HS-5 (cell line): ENCODE measurements at places on chromosomes 5 and 9.

DNA sequence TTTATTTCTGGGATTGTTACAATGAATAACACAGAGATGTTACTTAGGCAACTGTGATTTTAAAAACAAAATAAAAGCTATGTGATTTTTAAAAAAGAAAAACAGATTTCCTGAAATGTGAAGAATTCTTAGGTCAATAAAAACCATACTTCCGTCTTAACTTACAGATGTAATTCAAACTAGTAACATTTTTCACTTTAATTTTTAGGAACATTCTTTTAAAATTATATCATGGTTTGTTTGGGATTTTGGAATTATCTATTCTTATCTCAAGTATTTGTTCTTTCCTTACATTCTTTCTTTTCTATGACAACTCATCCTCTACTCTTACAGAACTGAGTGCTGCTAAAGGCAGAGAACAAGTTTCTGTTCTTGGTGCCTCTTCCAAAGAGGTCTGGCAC is 159.5 kb downstream of the RAPGEF6 start:
- no peak for DNase-seq

DNA sequence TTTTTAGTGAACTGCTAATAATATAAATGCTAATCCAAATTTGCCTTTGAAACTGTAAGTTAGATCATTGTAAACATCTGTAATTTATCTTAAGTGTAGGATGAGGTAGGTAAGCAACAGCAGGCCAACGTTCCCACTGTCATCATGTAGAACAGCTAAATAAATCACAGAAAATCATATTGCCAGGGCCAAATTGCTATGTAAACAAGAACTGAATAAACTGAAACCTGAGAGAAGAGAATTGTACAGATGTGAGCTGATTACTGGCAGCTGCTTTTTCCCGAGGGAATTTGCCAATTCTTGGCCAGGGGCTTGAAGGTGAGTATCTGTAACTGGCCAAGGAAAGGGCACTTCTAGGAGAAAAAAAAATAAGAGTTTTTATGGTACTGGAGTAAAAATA is 97.6 kb downstream of the CDH10 start:
- no peak for DNase-seq

DNA sequence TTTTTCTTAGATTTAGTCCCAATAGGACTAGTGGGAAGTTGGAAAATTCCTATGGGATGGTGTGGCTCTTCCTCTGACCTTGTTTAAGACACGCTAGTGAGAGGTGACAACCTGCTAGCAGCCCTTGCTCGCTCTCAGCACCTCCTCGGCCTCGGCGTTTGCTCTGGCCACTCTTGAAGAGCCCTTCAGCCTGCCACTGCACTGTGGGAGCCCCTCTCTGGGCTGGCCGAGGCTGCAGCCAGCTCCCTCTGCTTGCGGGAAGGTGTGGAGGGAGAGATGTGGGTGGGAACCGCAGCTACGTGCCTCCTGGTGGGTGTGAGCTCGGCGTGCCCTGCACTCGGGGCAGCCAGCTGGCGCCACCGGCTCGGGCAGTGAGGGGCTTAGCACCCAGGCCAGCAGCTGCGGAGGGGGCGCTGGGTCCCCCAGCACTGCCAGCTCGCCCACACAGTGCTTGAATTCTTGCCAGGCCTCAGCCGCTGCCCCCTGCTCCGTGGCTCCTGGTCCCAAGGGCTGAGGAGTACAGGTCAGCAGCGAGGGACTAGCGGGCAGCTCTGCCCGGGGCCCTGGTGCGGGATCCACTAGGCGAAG is 254.5 kb upstream of the ANKRD55 start:
- DNase-seq: no peak

GRCh38 chr5:12114075-12114474 is 209.8 kb upstream of the CTNND2 start:
- no peak for DNase-seq
